Amygdala (tissue), 56 donors: ENCODE measurements at places on chromosomes 4 and X.

- DNase-seq, result no peak
Measured at GRCh38 chr4:84529169-84529751, 30.2 kb upstream of the NKX6-1 start.

GRCh38 chr4:138576684-138577083 lies 334.5 kb upstream of the SLC7A11 start:
- DNase-seq, result no peak

DNA sequence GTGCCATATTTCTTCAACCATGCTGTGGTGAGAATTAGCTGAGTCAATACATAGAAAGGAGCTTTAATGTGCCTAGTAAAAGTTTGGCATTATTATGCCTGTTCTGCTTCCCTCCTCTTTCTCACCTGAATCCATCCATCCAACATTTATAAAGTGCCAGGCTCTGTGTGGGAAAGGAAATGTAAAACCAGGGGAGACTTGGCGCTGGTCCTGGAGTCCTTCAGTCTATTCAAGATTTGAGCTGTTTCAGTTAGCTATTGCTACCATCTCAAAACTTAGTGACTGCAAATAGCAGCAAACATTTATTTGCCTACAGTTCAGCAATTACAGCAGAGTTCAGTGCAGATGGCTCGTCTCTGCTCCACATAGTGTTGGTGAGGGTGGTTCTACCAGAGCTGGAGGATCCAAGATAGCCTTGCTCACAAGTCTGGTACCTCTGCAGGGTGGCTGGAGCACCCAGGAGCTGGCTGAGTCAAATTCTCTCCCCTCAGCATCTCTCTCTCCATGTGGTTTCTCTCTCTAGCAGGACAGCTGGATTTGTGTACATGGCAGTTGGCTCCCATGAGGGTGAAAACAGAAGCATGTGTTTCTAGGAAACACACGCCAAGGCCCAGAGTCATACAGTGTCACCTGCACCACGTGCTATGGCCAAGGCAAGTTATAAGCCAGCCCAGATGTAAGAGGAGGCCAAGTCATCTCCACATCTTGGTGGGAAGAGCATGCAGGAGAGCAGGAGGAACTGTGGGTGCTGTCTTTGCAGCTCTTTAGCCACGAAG lies 77.3 kb downstream of the FHDC1 start:
- DNase-seq, result no peak

DNA sequence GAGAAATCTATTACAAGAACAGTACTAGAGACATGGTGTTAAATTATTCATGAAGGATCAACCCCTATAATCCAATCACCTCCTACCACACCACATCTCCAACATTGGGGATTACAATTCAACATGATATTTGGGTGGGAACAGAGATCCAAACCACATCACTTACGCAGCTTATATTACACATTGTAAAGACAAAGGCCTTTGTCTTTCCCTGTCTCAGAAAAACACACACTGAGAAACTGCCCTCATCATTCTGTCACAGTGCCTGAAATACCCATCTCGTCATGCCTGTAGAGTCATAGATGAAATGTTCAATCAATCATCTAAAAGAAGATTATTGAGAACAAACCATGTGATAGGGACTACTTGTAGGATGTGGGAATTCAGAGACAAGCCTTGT lies 558.8 kb upstream of the GRIA3 start:
- DNase-seq, result no peak

- no peak for DNase-seq
Measured at GRCh38 chr4:183321079-183321478, 1.0 kb upstream of the CLDN22 start.

- no peak for DNase-seq
Measured at GRCh38 chrX:109940411-109940810, 62.5 kb upstream of the TMEM164 start.

- DNase-seq, result no peak
Measured at GRCh38 chr4:101555341-101555880, 208.1 kb upstream of the PPP3CA start.

- DNase-seq, result no peak
Measured at GRCh38 chrX:68895341-68895755, 66.5 kb downstream of the EFNB1 start.

GRCh38 chr4:168811207-168811606 lies 198.8 kb downstream of the CBR4 start:
- DNase-seq, result no peak

GRCh38 chr4:158938220-158939044 lies 164.4 kb upstream of the RAPGEF2 start:
- DNase-seq, result no peak

- DNase-seq, result no peak
Measured at GRCh38 chr4:139331185-139331584, 28.9 kb upstream of the NDUFC1 start.

DNA sequence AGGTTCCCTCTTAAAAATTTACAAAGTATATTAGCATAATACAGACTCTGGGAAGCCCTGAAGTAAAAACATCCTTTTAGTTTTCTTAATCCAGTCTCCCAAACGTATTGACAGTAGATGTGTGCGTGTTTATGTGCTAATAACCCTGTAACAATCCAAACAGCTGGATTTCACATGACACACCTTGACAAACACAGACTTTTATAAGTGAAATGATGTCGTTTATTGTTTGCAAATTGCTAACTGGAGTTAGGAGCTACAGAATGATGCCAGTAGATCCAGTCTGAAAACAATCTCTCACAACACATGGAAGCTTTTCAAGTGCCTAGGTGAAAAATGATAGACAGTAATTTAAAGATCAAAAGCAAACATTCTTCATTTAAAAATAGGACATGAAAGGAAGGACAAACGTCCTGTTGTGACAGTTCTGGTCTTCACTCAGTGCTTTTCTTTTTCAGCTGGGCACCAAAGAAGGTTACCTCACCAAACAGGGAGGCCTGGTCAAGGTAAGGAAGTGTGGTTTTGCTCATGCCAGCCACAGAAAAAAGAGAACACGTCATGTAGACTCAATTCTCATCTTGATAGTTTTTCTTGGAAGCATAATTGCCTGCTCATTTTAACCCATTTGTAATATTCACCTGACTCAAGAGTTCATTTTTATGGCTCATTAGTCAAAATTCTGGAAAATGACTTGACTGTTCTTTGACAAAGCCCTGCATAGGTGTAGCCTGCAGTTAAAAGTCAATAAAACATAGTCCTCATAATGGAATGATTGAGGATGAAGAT lies 32.9 kb downstream of the LAMTOR3 start:
- DNase-seq, result no peak

GRCh38 chr4:67083496-67083895 lies 461.8 kb downstream of the CENPC start:
- DNase-seq, result no peak

DNA sequence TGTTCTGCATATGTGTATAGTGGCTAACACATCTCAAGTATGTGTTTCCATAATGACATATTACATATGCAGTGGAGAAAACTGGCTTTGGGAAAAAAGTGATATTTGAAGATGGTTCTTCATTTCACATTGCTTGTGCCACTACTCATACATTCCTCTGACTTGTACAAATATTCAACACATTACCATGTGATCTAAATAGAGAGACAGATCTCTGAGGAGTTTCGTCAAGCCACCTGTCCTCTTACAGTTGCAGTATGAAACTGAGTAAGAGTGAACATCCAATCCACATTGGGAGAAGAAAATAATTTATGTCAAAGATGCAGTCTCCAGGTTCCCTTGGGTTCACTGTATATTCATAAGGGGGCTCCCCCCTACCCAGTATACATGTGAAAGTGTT lies 123.9 kb downstream of the KDR start:
- no peak for DNase-seq

- DNase-seq, result no peak
Measured at GRCh38 chr4:53591372-53591892, at the start of gene LNX1. Gene LNX1, minus strand, starts transcription at chr4:53591486. Its CDS starts 17,484 bp downstream, at chr4:53574002.

DNA sequence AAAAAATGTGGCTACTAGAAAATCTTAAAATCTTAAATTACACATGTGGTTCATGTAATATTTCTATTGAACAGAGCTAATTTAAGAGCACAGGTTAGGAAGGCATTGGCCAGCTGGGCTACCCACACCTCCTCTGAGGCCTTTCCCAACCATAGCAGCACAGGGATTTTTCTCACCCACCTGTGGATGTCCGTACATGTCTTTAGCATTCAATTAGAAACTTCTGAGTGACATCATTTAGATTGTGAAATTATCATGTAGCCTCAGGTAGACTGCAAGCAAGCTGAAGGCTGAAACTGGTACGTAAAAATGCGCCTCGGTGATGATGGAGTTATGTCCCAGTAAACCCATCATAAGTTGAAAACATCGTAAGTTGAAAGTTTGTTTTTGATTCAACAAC lies 31.2 kb downstream of the SCARB2 start:
- no peak for DNase-seq

GRCh38 chr4:182231080-182231479 lies 12.1 kb upstream of the TENM3 start:
- DNase-seq, result no peak

DNA sequence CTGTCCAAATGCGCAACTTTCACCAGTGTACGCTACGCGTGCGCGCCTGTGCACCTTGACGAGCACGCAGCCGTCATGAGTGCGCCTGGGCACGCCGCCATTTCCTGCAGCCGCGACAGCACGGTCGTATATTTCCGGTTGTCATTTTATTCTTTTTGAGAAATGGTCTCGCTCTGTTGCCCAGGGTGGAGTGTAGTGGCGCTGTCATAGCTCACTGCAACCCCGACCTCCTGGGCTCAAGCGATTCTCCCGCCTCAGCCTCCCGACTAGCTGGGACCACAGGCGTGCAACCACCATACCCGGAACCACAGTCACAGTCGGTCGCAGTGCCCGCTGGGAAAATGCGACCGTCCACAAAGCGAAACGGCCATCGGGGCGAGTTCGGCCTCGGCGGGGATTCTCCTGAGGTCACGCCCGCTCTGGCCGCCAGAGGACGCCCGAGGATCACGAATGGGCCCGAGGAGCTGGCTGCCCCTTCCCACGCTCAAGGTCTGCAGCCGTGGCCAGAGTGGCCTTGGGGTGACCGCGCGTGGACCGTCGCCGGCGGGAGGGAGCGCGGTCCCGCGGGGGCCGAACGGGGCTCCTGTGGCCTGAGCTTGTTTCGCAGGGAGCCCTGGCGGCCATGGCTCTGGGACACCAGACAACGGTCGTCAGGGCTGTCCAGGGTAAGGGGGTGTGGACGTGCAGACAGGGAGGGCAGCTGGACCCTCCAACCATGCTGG lies 23.7 kb upstream of the PNMA3 start:
- DNase-seq, result no peak

DNA sequence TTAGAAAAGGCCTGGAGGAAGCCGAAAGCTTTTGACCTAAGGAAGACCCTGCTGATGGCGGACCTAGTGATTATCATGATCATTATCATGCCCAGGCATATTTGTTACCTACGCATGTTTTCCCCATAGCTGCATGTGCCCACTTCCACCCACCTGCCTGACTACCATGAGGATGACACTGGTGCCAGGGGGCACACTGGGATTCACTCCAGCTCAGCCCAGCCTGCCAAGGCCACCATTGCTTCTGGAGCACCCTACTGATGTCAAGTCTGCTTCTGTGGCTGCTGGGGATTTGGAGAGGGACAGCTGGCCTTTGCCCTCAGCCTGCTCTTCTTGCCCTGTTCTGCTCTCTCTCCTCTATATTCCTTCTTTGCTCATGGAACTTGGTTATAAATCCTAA lies 124.7 kb upstream of the NALF2 start:
- DNase-seq, result no peak

GRCh38 chr4:157244348-157244747 lies 23.8 kb downstream of the GRIA2 start:
- DNase-seq, result no peak

- DNase-seq, result no peak
Measured at GRCh38 chr4:113878668-113879067, 100.8 kb downstream of the ARSJ start.
